GM23248 (cell line): ENCODE measurements at places on chromosomes 7 and 10. TPM values are rescaled to one million over a fixed set of nuclear protein-coding genes. Genes with fewer than 3 reads are reported as not detected.

DNA sequence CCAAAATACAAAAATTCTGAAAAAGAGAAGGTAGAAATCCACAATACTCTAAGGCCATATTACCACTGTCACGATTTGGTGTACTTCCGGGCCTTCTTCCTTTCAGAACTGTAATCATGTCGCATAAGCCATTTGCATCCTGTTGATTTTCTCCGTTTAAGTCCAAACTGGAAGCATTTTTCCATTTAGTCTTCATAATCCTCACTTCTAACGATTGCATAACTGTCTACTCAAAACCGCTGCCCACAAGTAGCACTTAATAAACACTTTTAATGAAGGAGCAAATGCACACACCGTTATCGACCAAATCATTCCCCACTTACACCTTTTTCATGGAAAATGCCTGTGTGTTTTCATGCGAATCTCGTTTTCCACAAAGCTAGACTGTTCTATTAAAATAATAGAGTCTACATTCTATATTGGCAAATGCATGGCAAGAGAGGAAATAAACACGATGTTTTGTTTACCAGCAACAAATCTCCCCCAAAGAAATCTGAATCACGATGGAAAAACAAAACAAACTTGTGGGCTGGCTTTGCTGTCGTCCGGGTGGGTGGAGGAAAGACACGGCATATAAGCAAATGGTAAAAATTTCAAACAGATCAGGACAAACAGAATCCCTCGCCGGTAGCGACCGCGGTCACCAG is 1.0 kb downstream of the ATE1 start:
- DNase-seq = peak; percentile 53

GRCh38 chr10:24518981-24519597 is 204.6 kb downstream of the ARHGAP21 start:
- peak; percentile 79 for DNase-seq

DNA sequence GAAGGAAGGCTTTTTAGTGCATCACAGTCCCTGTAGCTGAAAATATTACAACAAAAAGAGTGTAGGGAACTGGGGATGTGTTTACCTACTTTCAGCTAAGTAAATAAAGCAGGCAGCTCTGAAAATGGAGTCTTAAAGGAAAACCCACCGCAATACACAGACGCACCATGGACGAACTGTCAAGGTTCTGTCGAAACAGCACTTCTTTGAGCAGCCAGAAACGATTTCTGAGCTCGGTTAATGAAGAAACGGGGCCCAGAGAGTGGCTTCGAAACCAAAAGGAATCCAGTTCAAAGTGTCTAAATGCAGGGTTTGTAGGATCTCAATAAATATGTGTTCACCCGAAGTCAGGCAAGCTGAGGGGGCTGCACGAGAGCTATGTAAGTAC is 275.4 kb upstream of the NEBL start:
- DNase-seq = no peak

DNA sequence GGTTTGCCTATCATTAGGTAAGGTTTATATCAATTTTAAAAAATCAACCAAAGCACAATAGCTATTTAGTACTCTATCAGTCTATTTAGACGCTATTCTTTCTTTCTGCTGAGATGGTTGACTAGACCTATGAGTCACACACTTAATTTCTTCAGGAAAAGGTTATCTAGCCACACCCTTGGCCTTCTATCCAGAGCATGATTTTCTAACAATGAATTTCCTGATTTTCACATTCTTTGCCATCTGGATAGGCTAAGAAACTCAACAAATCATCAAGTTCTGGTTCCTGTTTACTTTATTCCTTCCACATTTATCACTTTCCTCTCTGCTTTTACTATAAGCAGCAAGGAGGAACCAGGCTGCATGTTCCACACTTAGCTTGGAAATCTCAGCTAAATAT is 8.1 kb downstream of the PRPS1L1 start:
- DNase-seq = peak; percentile 80

GRCh38 chr10:132059760-132060508 is 5.8 kb upstream of the JAKMIP3 start:
- no peak for DNase-seq

GRCh38 chr7:21314954-21315353 is 112.9 kb upstream of the SP4 start:
- DNase-seq = no peak

- DNase-seq = no peak
Observed at GRCh38 chr10:92031580-92031979, 108.0 kb downstream of the BTAF1 start.

- peak; percentile 74 for DNase-seq
Observed at GRCh38 chr10:22712211-22712955, 2.0 kb downstream of the PIP4K2A start.

DNA sequence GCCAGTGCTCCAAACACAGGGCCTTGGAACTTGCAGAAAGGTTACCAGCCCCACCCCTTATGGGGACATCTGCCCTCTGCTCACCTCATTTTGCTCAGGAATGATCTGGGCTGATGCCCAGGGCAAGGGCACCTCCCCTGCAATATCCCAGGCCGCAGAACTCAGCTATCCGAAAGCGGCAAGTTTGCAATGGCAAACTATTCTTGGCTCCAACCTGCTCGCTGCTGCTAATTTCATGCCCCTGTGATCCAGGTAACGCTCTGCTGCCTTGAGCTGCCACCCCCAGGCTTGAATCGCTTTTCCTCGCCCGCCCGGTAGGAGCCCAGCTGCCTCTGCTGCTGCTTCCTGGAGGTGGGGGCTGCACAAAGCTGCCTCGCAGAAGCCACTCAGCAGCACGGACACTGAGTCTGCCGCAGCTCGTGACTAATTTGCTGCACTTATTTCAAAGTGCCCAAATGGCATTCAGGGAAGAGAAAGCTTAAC is 18.2 kb downstream of the SLC29A3 start:
- no peak for DNase-seq

GRCh38 chr7:28862595-28863272 is 95.4 kb downstream of the TRIL start:
- no peak for DNase-seq

DNA sequence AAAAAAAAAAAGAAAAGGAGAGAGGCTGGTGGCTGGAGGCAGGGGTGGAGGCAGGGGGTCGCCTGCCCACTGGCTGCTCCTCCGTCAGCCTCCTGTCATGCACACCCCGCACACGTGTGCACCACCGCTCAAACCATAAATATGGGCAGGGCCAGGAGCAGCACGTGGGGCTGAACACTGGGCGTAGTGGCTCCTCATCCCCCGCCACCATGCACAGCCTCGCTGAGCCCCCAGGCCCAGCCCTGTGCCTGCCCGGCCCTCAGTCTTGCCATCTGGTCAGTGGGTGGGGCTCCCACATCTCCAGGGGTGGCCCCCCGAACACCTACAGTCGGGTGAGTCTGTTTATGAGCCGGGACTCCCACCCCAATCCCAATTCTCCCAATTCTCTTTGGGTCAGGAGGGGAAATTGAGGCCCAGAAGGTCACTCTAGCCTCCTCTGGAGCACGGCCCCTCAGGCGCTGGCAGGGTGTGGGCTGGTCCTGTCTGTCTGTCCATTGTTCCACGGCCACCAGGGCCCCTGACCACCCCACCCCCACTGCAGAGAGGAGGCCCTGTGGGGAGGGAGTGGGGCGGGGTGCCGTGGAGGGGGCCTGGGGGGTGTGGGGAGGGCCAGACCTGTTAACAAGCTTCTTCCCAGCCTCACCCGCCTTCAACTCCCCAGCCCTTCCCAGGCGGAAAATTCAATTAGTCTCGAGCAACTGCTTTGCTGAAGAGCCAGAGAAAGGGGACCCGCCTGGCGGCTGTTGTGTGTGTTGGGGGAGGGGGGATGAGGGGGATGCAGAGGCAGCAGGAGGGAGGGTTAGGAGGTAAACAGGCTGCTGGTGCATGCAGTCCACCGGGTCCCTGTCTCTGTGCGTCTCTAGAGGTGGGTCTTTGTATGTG is 19.5 kb upstream of the GRIFIN start:
- no peak for DNase-seq

The CDNF gene
- total RNA-seq = 0.32 and 1.0 TPM in 2 replicates

The CXCL12 gene
- total RNA-seq = 341 and 364 TPM in 2 replicates

The WEE2 gene
- not detected in 2 replicates for total RNA-seq

The GIMAP1 gene
- not detected in 2 replicates for total RNA-seq

The PRF1 gene
- total RNA-seq = not detected in 2 replicates

The GFRA1 gene
- 5.0 and 8.1 TPM in 2 replicates for total RNA-seq
